ENCODE measurements at places on chromosomes 3 and 15. TPM values are rescaled to one million over a fixed set of nuclear protein-coding genes. Genes with fewer than 3 reads are reported as not detected.

XCR1 gene
- polyA plus RNA-seq: 0.06 TPM

PLS1 gene
- 26.0 TPM for polyA plus RNA-seq

TRPM1 gene
- polyA plus RNA-seq: 0.47 TPM

GRCh38 chr3:22115581-22115980 is 364.6 kb upstream of the ZNF385D start:
- no peak for DNase-seq

DNA sequence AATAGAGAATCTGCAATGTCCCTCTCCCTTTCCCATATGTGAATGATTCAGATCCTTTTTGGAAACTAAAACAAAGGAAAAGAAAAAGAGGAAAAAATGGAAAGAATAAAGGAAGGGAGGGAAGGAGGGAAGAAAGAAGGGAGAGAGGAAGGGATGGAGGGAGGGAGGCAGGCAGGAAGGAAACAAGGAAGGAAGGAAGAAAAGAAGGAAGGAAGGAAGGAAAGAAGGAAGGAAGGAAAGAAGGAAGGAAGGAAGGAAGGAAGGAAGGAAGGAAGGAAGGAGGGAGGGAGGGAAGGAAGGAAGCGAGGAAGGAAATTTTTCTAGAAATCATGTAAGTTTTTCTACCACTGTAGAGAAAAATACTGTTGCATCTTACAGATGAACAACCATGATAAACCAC is 215.0 kb upstream of the CBLB start:
- no peak for DNase-seq

DNA sequence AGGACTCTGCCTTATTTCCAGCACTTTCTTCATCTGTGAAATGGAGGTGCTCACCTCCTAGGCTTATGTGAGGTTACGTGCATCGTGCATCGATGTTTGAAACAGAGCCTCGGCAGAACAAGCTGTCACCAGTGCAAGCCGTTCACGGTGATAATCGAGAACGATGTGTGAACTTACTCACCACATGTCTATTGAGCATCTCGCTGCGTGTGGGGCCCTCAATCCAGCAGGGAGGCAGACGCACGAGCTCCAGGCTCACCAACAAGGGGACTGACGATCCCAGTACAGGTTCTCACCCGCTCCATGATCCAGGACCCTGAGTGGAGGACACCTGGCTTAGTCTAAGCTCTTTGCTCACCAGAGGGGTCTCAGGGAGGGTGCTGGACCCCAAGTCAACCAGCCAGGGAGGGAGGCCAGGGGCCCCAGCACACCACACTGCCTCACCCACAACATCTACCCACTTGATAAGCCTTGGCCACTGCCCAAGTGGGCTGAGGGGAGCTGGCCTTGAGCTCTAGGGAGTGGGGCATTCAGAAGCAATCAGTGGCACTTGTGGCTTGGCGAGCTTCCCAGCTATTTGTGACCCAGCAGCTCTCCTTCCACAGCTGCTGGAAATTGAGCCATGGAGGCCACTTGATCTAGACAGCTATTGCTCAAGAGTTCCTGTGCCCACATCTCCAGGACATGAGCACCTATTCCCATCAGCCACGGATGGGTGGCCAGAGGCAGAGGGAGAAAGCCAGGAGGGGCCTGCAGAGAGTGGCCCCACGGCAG is 34.4 kb upstream of the SLC6A1 start:
- DNase-seq: no peak

Data from right renal pelvis (tissue), 4 donors.